Stimulated activated CD4-positive, alpha-beta T cell treated with anti-CD3 and anti-CD28 coated beads, Interleukin-1b, Interleukin-23, amount 100 ng/mL, for 1 hour (primary cell): ENCODE measurements at places on chromosomes 3 and 15.

GRCh38 chr15:65110676-65111292 is 4.2 kb downstream of the UBAP1L start:
- DNase-seq = no peak

GRCh38 chr15:65918945-65919344 is 49.7 kb downstream of the RAB11A start:
- DNase-seq = no peak

GRCh38 chr3:28645149-28645548 is 296.5 kb upstream of the AZI2 start:
- no peak for DNase-seq

GRCh38 chr3:46882377-46883053 is 5.0 kb downstream of the PTH1R start:
- no peak for DNase-seq

DNA sequence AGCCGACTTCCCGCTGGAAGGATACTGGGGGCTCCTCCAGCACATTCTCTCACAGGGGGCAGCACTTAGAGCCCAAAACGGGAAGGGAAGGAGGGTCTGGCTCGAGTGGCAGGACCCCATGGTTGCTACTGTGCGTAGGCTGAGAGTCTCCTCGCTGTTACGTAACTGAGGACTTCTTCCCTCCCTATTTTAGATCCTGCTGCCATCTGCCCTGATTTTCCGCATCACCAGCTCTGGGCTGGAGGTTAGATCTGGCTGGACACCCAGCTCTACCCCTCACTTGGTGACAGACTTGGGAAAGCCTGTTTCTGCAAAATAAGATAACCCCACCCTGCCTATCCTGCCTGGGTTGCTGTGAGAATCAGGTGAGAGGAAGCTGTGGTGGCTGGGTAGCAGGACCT is 47.7 kb downstream of the BDH1 start:
- no peak for DNase-seq
